ENCODE measurements at places on chromosomes 11 and 22. TPM values are rescaled to one million over a fixed set of nuclear protein-coding genes. Genes with fewer than 3 reads are reported as not detected.
A peak's percentile ranks its signal among the peaks of the same experiment; 100 is the strongest.

DNA sequence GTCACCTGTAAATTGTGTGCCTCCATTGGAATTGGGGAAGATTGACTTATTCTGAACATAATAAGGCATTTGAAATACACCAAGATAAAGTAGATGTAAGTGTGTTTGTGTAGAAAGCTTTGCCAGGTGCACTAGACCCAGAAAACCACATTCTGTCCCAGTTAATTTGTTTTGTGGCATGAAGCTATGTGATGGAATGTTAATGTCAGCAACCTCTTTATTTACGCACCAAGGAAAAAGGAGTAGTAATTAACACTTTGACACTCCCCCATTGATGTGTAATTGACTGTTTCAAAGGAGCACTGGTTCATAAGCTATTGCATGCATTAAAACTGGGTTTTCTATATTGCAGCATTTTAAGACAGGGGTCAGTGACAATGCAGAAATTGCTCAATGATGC lies 14.3 kb downstream of the EIF3M start:
- DNase-seq: no peak

DNA sequence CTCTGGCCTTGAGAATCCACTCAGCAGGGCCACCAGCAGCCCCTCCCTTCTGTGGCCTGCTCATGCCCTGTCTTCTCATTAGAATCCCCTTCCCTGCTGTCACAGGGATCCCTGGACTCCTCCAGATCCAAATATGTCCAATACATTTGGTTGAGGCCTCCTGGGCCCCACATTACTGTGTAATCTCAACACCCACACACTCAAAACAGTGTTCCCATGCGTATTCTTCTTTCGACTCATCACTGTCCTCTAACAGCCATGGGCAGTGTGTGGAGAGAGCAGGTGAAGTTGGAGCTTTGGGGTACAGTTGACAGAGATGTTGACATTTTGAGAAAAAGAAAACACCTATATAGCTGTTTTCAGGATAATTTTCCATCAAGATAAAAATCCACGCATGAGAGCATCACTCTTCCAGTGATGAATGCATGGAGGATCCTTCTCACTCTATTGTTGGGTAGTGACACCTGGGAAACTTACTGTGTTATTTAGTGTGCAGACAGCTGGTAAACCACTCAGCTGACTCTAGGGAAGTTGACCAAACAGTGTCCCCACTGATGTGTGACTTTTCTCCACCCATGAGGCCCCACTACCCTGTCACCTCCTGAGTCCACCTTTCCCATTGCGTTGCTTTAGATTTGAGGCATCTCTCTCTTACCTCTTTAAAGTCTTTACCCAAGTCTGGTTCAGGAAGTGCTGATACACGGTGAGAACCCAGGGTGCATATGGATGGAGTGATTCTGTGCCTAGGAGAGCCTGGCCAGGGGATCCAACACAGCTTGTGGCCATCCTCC lies 28.7 kb upstream of the VPREB1 start:
- DNase-seq: no peak

DNA sequence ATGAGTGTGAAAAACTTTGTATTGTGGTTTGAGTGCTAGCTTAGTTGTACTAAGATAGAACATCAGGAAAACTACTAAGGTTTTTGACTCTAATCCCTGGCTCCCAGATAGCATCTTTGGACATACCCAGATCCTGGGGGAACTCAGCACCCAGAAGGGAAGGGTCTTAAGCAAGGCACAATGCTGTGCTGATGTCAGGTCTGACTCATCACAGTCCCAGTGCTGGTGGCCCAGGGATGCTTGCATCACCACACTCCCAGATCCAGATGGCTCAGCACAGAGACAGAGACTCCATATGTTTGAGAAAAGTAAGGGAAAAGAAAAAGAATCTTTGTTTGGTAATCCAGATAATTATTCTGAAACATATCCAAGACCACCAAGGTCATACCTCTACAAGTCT lies 18.3 kb upstream of the OR56A3 start:
- no peak for DNase-seq

DNA sequence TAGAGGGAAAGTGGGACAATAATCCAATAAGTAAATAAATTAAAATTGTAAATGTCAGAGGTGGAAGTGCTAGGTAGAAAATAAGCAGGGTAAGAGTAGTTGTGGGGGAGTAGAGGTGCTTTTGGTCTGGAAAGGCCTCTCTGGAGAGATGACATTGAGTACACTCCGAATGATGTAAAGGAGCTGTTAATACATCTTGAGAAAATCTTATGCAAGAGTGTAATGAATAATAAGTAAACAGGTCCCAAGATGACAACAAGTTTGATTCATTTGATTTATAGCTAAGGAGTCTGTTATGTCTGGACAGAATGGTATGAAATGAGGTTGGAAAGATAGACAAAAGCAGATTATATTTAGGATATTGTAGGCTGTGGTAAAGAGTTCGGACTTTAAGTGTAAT lies 87.5 kb downstream of the TMEM135 start:
- DNase-seq: no peak

RELT gene
- total RNA-seq: 6.2 TPM

- no peak for DNase-seq
Observed at GRCh38 chr11:10429526-10429925, 25.5 kb upstream of the AMPD3 start.

CHRM1 gene
- not detected for total RNA-seq

DNA sequence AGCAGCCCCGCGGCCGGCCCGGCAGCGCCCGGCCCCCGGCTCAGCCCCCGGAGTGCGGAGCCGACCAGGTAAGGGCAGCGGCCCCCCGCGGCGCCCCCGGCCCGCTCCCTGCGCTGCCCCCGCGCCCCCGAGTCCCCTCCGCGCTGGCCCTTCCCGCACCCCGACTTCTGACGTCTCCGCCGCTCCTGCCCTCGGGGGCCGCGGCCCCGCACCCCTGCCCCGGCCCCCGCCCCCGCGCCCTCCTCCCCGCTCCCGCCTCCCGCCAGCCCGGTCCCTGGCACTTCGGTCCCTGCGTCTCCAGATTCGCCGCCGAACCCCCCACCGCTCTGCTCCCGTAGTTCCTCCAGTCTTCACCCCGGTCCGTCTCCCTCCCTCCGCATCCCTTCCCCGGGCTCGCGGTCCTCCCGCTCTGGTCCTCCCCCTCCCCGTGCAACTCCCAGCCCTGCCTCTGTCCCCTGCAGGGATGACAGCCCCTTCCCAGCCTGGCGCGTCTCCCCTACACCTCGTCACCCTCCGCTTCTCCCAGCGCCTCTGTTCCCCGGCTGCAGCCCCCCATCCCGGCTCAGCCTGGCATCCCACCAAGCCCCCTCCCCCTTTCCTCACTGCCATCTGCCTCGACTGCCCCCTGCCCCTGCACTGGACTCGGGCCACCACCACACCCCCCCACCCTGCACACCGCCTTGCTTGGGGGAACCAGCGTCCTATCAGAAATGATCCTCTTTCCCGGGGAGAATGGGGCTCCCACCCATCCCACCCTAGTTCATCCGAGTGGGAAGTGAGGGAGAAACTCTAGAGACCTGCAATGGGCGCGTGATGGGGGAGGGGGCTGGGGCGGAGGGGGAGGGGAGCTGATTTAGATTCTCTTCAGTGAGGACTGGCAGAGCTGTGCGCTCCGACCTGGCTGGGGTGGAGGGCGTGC lies 531 bp downstream of the GRIK4 start:
- no peak for DNase-seq

ADAMTS8 gene
- not detected for total RNA-seq

HDHD5 gene
- total RNA-seq: 164 TPM

SCGB2A2 gene
- total RNA-seq: not detected

- no peak for DNase-seq
Observed at GRCh38 chr22:39177791-39178190, 25.3 kb upstream of the CBX7 start.

INPP5J gene
- total RNA-seq: 0.74 TPM

- DNase-seq: no peak
Observed at GRCh38 chr11:130122141-130122575, 37.4 kb upstream of the ST14 start.

- no peak for DNase-seq
Observed at GRCh38 chr11:47659276-47659675, 16.9 kb upstream of the MTCH2 start.

- DNase-seq: no peak
Observed at GRCh38 chr11:64180891-64181290, 5.1 kb upstream of the STIP1 start.

DNA sequence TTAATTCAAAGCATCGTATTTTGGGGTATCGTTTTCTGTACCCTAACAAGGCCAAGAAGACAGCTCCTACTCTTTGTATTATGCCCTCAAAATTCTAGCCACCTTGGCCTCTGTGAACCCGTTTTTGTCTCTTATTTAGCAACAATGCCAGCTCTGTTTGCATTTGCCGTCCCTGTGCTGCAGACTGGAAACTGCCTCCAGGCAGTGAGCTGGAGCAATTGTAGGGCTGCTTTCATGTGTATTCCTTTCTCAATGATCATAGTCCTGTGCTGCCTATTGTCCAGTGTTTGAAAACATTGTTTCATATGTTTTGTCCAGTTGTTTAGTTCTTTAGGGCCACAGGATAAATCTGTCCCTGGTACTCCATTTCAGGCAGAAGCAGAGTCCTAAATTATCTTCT lies 19.9 kb upstream of the BACE1-AS start:
- no peak for DNase-seq

DNA sequence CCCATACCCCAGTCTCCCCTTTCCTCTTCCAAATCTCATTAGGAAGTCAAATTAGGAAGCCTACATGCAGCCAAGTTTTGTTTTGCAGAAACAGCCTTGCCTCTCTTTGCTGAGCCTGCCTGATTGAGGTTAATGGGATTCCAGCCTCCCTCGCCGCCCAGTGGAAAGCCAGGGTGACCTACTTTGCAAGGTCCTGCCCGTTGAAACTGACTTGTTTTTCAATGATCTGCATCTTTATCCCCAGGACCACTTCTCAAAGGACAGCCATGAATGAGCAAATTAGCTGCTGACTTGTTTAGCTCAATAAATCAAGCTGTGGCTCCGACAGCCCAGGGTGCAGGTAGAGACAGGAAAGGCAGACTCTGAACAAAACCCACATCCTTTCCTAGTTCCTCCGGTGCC lies 110.4 kb downstream of the RRAS2 start:
- DNase-seq: peak; percentile 89

GRCh38 chr22:39518996-39519680 lies 1.2 kb upstream of the ATF4 start:
- DNase-seq: no peak

DNA sequence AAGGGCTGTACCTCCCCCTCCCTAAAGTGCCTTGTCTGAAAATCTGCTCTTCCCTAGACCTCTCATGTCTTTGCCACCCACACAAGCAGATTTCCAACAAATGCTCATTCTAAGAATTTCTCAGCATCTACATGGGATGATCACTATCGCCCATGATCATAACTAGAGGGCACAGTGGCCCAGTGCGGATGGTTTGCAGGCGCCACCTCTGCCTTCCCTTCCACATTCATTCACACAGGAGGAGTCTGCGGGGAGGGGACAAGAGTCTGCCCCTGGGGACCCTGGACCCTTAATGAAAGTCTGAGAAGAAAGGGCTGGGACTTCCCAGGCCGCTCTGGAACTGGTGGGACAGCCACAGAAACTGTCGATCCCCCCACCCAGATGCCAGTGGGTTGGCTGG lies 28.9 kb downstream of the KCTD17 start:
- DNase-seq: no peak

DNA sequence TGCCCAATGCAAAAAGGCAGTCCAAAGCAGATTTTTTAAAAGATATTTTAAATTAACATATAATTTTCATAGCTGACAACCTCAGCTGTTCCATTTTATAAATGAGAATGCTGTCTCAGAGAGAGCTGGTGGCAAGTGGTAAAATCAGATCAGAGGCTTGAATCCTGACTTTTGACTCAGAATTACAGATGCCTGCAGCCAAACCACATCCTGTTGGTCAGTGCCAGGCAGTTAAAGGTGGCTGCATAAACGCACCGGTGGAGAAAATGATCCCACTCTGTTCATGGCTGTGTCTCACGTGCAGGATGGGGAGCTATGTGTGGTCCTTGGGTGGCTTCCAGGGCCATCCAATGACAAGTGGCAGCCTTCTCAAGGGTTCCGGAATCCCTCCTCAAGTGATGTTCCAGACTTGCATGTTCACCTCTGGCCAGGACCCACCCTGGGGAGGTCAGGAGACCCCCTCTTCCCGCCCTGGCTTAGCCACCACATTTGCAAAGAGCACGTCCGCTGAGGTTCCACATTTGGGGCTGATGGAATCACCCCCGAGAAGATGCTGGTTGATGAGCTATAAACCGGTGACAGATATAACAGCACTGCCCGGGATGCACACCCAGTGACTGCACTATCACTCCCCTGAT lies 155.5 kb downstream of the SHANK2 start:
- DNase-seq: no peak

ST14 gene
- total RNA-seq: not detected

DNA sequence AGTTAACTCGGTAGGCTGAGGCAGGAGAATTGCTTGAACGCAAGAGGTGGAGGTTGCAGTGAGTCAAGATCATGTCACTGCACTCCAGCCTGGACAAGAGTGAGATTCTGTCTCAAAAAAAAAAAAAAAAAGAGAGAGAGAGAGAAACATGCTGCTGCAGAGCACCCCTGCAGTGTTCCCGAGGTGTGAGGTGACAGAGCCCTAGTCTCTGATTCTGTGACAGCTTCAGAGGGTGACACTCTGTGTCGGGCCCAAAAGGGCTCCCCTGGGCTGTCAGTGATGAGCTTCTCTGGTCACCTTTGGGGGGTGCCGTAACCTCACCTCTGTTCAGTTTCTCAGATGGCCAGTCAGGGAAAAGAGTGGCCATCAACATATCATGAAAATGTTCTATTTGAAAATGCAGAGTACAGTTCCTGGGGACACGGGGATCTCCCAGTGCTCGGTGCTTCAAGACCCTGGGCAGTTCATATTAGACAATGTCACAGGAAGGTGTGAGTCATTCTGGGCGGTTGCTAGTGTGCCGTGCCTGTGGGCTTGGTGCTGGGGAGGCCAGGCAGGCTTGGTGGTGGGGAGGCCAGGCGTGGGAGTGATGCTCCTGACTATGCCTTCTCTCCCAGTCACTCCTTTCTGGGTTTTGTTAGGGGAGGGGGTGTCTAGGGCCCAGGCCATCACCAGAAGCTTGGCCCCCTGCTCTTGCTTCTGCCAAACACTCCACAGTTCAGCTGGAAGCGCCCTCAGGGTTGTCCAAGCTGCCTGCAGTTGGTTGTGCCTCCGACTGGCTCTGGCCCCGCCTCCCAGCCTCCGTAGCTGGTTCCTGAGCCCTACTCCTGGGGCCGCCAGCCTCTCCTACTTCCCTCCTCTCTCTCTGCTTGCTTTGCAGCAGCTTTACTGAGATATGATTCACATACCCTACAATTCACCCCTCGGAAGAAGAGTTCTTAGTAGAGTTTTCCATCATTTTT lies 52.5 kb upstream of the CLDN5 start:
- DNase-seq: no peak

- DNase-seq: no peak
Observed at GRCh38 chr11:17604915-17605233, 57.8 kb downstream of the OTOG start.

P2RY2 gene
- total RNA-seq: not detected

DNA sequence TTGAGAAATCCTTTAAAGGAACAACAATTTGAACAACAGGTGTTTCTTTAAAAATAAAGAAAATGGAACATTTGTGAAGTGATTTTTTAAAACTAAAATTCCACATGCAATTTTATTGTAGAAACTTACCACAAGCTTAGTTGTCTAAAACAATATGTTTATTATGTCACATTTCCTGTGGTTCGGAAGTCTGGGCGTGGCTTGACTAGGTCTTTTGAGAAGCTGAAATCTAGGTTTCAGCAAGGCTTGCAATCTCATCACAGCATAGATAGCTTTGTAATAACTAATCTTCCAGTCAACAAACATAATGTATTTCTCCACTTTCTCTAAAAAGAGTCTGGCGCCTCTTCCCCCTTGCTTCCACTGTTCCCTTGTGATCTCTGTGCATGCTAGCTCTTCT lies 27.0 kb downstream of the MS4A6A start:
- DNase-seq: no peak

GRCh38 chr22:24697172-24697571 lies 77.3 kb downstream of the PIWIL3 start:
- no peak for DNase-seq

Data from G401 (cell line).